ENCODE measurements at places on chromosomes 16 and 17.
A peak's percentile ranks its signal among the peaks of the same experiment; 100 is the strongest.

DNA sequence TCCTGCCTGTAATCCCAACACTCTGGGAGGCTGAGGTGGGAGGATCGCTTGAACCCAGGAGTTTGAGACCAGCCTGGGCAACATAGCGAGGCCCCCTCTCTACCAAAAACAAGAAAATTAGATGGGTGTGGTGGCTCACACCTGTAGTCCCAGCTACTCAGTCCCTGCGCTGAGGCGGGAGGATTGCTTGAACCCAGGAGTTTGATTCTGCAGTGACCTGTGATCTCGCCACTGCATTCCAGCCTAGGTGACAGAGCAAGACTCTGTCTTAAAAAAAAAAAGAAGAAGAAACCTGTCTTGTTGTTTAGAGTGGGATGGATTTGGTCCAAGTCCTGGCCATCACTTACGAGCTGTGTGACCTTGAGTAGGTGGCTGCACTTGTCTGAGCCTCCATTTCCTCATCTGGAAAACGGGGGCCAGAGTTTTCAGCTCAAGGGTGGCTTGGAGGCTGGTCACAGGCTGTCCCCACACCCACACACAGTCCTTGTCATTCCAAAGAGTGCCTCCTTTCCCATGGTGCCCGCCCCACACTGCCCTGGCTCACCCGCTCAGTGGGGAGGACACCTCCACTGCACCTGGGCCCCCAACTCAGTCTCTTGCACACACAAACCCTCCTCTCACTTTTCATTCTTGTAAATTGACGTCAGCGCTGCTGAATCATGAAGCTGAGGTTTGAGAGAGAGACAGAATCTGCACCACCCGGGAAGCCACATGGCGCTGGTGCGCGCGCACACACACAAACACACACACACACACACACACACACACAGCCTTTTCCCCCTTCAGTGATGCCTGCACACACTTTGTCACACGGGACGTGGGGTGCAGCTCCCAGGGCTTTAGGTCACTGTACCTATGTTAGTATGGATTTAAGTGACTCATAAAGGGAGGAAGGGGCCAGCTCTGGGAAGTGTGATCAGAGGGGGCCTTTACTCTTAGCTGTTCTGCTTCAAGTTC, 4.2 kb downstream of the SOCS1 start:
- no peak for DNase-seq

GRCh38 chr17:9408381-9408780, 167.2 kb downstream of the STX8 start:
- DNase-seq = no peak

DNA sequence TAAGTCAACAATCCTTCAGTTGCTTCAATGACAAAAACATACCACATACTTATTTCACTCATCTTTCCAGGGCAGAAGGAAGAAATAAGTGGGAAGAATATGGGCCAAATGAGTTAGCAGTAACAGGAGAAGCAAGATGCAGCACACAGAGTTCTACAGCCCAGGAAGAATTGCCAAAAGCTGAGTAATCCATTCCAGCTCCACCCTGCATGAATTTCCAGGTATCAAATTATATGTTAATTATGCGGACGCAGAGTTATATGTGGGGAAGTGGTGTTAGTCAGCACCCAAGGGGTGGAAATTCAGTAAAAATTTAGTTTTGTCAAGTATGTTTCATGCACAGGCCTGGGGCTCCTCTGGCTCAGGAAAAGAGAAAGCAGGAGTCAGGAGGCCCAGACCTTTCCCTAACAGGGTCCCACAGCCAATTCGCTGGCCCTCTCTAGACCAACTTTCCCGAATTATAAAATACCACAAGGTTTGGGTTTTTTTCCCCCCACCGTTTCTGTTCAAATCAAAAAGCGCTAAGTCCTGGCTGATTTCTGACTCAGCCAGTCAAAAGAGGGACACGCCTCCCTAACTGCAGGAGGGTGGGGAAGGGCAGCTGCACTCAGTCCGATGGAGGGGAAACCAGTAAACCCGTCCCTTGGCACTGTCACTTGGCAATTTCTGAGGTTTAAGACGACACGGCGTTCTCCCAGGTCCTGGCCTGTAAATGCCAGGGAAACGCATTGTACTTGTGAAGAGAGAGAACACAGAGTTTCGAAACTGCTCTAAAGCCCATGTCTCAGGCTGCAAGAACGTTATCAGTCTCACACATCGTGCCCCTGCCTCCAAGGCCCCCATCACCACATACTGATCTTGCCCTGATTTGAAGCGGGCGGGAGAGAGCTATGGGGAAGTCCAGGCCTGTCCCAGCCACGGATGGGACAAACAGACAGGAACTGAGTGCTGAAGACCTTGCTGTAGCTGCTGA, 58.1 kb downstream of the ZFHX3 start:
- no peak for DNase-seq

DNA sequence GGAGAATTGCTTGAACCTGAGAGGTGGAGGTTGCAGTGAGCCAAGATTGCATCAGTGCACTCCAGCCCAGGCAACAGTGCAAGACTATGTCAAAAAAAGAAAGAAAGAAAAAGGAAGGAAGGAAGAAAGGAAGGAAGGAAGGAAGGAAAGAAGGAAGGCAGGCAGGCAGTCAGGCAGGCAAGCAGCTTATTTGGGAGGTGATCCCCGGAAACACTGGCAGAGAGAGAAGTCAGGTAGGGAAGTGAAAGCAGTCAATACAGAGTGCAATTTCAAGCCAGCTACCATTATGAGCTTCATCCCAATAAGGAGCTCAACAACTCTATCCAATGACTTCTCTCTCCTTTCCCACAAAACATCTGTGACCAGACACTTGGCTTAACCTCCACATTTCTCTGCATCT, 83.0 kb upstream of the TBC1D3K start:
- no peak for DNase-seq

GRCh38 chr17:74004056-74004455, 199.4 kb upstream of the RPL38 start:
- no peak for DNase-seq

DNA sequence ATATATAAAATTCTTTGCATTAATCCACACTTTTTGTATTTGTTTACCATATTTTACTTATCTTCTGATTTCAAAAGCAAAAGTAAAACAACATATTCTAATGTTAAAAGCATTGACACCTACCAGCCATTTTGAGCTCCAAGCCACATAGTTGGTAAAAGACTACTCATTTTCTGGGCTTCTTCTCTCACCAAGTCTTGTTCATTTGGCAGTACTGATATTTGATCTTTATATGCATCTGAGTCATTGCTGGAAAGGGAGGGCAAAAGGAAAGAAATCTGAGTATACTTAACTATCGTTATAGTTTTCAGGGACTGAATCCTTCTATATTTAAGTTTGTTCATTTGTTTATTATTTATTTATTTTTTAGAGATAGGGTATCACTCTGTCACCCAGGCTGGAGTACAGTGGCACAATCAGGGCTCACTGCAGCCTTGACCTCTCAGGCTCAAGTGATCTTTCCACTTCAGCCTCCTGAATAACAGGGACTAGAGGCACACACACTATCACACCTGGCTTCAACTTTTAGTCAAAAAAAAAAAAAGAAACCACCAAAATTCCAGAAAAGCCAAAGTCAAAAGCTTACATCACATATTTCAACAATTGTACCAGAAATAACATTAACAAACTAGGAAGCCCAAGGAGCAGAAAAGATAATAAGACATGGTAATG, 121.0 kb upstream of the TOB1 start:
- no peak for DNase-seq

GRCh38 chr16:24423312-24423711, 116.1 kb upstream of the RBBP6 start:
- DNase-seq = no peak

GRCh38 chr17:78387977-78388941, 9.8 kb downstream of the PGS1 start:
- no peak for DNase-seq

DNA sequence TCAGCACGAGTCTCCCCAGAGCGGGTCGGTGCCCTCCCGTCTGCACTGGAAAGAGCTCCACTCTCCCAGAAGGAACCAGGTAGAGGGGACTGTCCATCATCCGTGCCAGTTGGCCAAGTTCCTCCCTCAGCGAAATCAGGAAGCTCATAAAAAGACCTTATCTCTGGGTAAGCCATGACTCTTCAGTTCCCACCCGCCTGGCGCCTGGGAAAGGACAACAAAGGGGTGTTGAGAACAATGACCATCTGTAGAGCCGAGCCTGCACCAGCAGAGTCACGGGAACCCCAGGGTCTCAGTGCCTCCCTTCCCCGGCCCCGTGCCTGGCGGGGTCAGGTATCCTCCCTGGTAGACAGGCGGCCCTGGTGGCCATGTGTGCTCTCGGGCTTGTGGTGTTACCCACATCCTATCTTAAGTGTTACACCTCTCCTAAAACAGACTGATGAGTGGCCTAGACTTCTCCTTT, 190.7 kb downstream of the AXIN2 start:
- DNase-seq = no peak

DNA sequence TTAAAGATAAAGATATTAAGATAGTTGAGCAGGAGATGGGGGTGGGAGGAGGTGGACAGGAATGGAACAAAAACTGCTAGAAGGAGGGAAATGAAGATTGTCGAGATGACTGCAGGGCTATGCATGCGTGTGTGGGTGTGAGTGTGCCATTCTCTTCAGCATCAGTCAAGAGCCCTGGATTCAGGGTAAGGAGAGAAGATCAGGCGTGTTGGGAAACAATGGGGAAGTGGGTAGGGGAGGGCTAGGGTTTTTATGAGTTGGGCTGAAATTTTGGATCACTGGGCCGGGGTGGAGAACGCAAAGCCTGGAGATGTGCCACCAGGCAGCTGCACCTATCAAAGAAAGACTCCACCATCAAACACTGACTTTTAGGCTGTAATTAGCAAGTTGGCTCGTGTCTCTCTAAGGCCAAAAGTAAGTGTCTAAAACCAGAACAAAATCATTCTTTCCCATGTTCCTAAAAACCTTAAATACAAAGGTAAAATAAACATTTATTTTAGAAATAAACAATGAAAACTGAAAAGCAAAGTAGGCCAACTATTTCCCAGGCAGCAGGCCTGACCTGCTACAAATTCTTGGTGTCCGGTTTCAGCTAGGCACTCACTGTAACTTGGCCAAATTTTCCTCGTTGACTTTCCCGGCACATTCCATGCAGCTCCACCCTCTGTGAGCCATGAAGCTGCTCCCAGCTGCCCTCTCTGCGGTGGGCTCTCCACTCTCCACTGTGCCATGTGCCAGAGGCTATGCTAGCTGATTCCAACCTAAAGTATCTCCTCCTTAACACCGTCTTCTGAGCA, 4.2 kb downstream of the CDRT4 start:
- DNase-seq = peak; percentile 68

DNA sequence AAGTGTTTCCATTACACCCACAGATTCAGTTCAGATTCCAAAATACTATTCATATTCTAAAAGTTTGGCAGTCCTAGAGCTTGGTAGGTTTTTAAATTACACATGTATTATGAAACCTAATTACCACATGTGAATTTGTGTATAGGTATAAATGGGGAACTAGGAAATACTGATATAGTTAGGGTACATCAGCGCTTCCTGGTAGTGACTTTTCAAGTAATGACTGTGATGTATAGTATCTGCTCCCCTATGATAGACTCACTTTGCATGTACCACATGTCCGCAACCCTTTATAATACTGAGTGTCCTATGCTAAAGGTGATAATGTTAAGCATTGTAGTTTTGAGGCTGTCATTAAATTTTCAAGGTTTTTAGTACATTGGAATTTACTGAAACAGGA, 22.9 kb downstream of the CDK12 start:
- DNase-seq = no peak

DNA sequence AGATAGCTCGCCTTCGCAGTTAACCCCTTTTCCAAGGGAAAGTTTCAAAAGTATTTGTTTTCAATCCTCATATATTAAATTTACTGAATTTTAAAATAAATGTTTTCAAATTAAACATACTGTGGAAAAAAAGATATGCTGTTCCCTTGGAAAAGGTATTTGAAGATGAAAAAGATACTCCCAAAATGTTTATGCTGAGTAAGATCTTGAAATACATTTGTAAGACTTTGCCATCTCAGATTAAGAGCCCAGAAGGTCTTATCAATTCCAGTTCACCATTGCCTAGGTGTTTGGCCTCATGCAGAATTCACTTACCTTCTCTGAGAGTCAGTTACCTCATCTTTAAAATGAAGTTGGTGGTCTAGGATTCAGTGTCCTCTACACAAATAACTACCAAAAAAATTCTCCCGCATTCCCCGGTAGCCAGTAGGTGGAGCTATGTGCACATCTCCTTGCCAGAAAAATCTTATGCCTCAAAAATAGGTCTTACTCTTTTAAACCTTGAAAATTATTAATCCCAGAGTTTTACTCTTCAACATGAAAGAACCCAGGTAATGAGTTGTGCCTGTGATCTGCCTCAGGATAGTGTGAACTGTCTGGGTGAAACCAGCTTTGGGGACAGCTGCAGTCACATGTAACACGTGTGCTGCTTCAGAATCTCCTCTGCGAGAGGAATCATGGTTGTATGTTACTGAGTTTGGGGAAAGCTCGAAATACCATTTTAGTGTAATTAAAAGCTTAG, 178.3 kb downstream of the MRTFB start:
- DNase-seq = no peak

GRCh38 chr16:64629622-64630021, 492.2 kb downstream of the CDH11 start:
- DNase-seq = no peak

- DNase-seq = no peak
These were observed 14.5 kb upstream of the MTSS2 start for GRCh38 chr16:70700101-70701020.

DNA sequence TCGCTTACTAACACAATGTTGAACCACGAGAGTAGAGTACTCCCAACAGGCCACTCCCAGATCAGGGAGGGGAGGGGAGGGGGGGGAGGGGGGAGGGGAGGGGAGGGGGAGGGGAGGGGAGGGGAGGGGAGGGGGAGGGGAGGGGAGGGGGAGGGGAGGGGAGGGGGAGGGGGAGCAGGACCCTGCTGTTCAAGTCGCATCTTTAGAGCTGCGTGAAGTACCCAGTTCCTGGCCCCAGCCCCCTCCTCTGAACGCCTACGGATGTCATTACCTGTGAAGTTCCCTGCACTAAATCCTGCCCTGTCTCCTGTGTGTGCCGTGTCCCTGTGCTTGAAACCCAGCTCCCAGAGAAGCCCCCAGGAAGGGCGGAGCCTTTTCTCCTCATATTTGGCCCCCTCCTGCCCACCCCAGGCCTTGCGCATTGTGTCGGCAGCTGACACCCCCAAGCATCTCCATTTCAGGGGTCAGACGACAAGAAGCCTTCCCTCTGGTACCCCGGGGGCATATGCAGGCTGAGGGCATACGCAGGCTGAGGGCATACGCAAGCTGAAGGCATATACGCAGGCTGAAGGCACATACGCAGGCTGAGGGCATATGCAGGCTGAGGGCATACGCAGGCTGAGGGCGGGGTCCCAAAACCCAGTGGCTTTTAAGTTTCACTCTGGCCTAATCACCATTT, 330.2 kb downstream of the C16orf95 start:
- DNase-seq = peak; percentile 35

- DNase-seq = no peak
These were observed 1.1 kb downstream of the CRLF3 start for GRCh38 chr17:30823421-30823820.

DNA sequence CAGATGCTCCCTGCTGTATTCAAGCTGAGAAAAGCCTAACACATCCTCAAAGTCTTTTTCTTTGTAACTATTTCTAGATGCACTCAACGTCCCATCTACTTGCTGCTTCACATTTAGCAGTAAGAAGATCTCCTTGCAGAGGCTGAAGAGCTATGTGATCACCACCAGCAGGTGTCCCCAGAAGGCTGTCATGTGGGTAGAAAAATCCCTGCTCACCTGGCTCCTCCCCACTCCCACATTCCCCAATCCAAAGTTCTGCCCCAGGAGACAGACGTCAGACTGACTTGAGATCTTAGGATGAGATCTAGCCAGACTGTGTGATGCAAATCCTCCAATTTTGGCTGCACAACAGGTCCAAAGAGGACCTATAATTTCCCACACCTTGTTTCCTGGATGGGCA, 1.1 kb downstream of the CCL13 start:
- DNase-seq = no peak

- no peak for DNase-seq
These were observed 659 bp downstream of the KRT15 start for GRCh38 chr17:41518031-41518430.
